ENCODE measurements at places on chromosomes 1 and 21. TPM values are rescaled to one million over a fixed set of nuclear protein-coding genes. Genes with fewer than 3 reads are reported as not detected.

ZSCAN20 gene
- total RNA-seq = 4.3 TPM

DNA sequence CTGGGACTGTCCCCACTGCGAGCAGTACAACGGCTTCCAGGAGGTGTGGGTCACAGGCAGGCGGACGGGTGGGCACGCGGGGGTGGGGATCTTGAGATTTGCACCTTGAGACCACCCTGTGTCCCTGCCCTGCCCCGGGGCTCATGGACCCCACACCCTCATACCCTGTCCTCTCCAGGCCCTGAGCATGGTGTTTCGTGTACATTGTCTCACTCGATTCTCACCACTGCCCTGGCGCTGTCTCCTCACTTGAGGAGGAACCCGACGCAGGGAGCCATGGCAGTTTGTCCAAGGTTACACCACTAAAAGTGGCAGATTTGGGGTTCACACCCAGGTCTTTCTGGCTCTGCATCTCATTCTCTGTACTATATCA is 7.2 kb downstream of the TMEM201 start:
- H3K4me1 ChIP-seq = peaks cover 57% of the 10 kb centered on the region
- H3K4me3 ChIP-seq = no peak overlapping the region
- no peak overlapping the region for H3K27ac ChIP-seq
- no peaks in the 10 kb centered on the region for H3K27me3 ChIP-seq
- peaks cover 33% of the 10 kb centered on the region for H3K36me3 ChIP-seq

- no peak for DNase-seq
- no peaks in the 10 kb centered on the region for H3K27me3 ChIP-seq
- no peak overlapping the region for H3K4me3 ChIP-seq
Measured at GRCh38 chr1:9165396-9165795, 36.5 kb upstream of the GPR157 start.

- H3K27me3 ChIP-seq = no peaks in the 10 kb centered on the region
- no peaks in the 10 kb centered on the region for H3K4me1 ChIP-seq
- H3K36me3 ChIP-seq = no peaks in the 10 kb centered on the region
- H3K27ac ChIP-seq = no peak overlapping the region
- no peak for DNase-seq
Measured at GRCh38 chr1:223403184-223403815, 10.1 kb downstream of the CCDC185 start.
